ENCODE measurements at places on chromosomes 2 and 18. TPM values are rescaled to one million over a fixed set of nuclear protein-coding genes. Genes with fewer than 3 reads are reported as not detected.

The SLC5A6 gene
- 23.4 TPM for polyA plus RNA-seq

The SERPINB3 gene
- polyA plus RNA-seq, result 0.08 TPM

The SERPINB8 gene
- 14.8 TPM for polyA plus RNA-seq

The NEURL3 gene
- 12.5 TPM for polyA plus RNA-seq

The COX7A2L gene
- 99.4 TPM for polyA plus RNA-seq
